Transverse colon (tissue), 4 donors: ENCODE measurements at places on chromosomes 7 and 10.

DNA sequence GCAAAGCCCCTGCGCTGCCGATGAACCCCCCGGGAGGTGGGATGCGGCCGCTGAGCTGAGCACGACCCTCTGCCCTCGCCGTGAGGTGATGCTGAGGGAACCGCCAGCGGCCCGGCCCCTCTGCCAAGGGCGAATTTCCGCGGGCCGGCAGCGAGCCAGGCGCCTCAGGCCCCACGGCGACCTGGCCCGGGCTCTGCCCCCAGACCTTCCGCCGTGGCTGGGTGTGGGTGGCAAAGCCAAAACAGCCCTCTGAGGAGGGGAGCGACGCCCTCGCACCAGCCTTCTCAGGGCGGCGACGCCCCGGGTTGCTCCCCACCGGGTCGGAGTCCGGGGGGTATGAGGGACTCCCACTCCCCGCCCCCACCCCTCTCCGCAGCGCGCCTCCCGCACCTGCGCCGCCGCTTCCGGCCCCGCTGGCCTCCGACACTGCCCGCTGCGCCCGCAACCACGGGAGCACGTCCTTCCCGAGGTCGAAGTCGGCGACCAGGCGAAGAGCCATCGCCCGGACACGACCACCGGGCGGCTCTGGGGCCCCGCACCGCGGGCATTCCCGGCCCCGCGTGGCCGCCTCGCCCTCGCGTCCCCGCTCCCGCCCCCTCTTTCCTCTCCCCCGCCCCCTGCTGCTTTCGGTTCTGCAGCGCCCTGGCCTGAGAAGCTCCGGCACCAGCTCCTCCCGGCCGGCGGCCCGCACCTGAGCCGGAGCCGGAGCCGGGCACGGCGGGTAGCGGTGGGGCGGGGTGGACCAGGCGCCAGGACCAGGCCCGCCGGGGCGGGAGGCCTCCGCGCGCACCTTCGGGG, at the start of gene GSAP:
TSS of gene GSAP (minus strand) at position 527 of the 798 bp plus-strand sequence. CDS start at position 499, 28 bp downstream.
- peak; percentile 81 for DNase-seq

DNA sequence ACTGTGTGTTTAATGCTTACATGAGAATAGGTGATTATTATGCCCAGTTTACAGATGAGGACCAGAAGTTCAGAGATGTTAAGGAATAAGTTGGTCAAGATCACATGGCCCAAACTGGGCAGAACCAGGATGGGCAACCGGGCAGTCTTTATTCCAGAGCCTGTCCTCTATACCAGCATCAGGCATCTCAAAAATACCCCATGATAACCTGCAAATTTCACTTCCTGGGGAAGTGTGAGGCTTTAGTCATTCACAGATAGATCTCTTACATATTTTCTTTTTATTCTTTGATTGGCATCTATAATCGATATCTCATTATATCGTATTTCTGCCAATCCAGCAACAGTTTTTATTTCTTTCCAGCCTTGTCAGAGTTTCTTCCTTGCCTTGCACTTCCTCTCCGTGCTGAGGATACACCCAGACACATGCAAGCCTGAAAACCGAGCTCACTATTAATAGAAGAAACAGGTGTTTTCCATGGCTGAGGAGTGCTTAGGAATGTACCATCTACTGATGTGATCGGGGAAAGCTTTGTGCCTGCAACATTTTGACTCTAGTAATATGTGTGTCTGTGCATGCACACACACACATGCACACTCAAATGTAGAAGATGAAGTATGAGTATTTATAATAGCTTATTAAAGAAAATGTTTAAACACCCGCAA, 82.4 kb downstream of the CREM start:
- no peak for DNase-seq

- DNase-seq = no peak
Observed at GRCh38 chr7:111753968-111754367, 191.7 kb upstream of the IMMP2L start.

GRCh38 chr7:86814661-86815379, 171.1 kb downstream of the GRM3 start:
- DNase-seq = no peak

- no peak for DNase-seq
Observed at GRCh38 chr10:33882996-33883395, 548.5 kb upstream of the NRP1 start.
